Right ventricle myocardium superior (tissue), 1 donor: ENCODE measurements at places on chromosomes 12 and 14. TPM values are rescaled to one million over a fixed set of nuclear protein-coding genes. Genes with fewer than 3 reads are reported as not detected.

DNA sequence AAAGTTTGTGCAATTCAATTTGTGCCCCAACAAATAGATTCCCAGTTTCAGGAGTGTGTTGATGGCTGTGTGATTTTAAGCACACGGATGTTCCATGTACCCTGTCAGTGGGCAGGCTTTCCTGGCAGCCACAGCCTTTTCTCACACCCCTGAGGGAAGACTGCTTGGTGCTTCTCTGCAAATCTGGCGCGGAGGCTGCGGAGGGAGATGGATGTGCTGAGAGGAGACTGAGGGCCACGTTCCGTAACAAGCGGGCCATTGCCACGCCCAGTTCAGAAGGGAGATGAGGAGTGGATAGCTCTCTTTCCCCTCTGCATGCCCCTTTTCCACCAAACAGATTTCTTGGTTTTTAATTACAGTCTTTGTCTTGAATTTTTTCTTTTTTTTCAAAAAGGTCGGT lies 89.1 kb downstream of the BEGAIN start:
- DNase-seq: no peak

DNA sequence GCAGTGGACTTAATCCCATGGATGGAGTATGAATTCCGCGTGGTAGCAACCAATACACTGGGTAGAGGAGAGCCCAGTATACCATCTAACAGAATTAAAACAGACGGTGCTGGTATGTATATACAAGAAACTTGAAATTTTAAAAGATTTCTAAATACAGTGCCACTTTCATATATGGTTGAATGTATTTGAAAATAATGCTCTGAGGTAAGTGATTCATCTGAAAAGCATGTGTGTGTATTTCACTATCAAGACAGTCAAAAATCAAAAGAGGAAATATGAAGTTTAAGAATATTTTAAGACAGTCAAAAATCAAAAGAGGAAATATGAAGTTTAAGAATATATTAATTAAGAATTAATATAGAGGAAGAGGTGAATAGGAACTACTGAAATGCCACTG lies 195.0 kb upstream of the PDZRN4 start:
- DNase-seq: no peak

DNA sequence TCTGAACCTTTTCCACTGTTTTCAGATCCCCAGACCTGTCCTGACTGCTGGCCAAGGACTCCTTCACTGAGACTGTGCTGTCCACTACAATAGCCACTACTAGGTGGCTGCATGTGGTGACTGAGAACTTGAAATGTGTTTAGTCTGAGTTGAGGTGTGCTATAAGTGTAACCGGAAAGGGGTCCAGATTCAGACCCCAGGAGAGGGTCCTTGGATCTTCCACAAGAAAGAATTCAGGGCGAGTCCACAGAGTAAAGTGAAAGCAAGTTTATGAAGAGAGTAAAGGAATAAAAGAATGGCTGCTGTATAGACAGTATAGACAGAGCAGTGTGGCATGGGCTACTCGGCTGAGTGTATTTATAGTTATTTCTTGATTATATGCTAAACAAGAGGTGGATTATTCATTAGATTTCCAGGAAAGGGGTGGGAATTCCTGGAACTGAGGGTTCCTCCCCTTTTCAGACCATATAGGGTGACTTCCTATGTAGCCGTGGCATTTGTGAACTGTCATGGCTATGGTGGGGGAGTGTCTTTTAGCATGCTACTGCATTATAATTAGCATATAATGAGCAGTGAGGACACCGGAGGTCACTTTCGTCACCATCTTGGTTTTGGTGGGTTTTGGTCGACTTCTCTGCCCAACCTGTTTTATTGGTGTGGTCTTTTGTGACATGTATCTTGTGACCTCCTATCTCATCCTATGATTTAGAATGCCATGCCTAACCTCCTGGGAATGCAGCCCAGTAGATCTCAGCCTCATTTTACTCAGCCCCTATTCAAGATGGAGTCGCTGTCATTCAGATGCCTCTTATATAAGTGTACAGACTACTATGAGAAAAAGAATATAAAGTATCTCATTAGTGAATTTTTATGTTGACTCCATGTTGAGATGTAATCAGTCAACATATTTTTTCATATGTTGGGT lies 70.0 kb upstream of the SRSF5 start:
- DNase-seq: no peak

DNA sequence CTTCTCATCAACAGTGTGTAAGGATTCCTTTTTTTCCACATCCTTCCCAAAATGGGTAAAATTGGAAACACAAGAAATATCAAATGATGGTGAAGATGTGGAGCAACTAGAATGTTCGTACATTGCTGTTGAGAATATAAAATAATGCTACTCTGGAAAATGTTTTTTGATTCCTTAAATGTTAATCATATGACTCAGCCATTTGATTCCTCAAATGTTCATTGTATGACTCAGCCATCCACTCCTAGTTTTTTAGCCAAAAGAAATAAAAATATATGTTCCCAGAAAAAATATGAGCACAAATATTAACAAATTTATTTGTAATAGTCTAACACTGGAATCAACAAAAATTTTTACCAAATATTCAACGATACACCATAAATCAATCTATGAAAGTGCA lies 1108.6 kb downstream of the LRFN5 start:
- DNase-seq: no peak

GRCh38 chr14:28831126-28831525 lies 64.5 kb downstream of the FOXG1 start:
- no peak for DNase-seq

The C3AR1 gene
- 7.3 TPM for total RNA-seq

The OLR1 gene
- total RNA-seq: 0.35 TPM

GRCh38 chr12:43835656-43836474 lies at the start of gene TMEM117:
Gene TMEM117, plus strand, starts transcription at chr12:43836081.
- peak; percentile 89 for DNase-seq

DNA sequence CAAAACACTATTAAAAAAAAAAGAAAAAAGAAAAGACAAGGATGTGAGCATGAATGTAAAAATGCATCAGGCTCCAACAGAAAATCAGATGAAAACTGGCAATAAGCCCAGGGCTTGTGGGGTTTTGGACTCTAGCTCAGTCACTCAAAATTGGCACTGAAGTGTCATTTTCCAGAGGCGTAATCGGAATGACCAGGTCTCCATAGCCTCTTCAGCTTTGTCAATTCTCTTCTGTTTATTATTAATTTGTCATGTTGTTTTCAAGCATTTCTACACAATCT lies 137.2 kb upstream of the TRHDE start:
- no peak for DNase-seq

The RD3L gene
- total RNA-seq: 26.4 TPM

The OR4E2 gene
- not detected for total RNA-seq

- DNase-seq: no peak
These were observed 17.6 kb upstream of the CEBPE start for GRCh38 chr14:23136566-23137133.

The KRT6A gene
- not detected for total RNA-seq

The SLC17A8 gene
- not detected for total RNA-seq

The KITLG gene
- 10.1 TPM for total RNA-seq

The IL26 gene
- not detected for total RNA-seq

DNA sequence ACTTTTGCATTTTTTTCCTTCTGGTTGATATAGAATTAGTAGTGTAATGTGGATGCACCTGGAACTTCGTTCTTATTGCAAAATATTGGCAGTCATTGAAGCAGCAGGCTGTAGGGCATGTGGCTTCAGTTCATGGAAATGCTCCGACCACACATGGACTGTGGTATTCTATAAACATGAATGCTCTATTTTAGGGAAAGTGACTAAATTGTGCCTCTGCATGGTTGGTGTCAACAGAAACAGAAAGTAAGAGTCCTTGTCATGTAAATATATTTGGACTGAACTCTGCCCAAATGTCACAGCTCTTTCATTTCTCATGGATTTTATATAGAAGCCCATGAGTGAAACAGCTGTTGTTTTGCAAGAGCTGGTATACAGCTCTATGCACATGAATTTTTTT lies 917.0 kb downstream of the LRFN5 start:
- no peak for DNase-seq

GRCh38 chr12:57033431-57033830 lies 16.5 kb downstream of the MYO1A start:
- DNase-seq: no peak

DNA sequence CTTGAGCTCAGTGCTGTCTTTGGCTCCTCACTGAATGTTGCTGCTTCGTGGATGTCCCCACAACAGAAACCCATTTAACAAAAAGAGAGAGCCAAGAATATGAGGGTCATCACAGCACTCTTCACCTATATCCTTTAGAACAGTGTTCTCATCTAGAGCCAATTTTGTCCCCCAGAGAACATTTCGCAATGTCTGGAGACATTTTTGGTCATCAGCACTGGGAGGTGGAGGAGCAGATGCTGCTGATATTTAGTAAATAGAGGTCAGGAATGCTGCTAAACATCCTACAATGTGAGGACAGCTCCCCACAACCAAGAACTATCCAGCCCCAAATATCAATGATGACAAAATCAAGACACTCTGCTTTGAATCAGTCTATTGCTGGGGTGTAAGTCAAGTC lies 92.5 kb downstream of the BBS10 start:
- DNase-seq: no peak

The OTUB2 gene
- total RNA-seq: 0.56 TPM

DNA sequence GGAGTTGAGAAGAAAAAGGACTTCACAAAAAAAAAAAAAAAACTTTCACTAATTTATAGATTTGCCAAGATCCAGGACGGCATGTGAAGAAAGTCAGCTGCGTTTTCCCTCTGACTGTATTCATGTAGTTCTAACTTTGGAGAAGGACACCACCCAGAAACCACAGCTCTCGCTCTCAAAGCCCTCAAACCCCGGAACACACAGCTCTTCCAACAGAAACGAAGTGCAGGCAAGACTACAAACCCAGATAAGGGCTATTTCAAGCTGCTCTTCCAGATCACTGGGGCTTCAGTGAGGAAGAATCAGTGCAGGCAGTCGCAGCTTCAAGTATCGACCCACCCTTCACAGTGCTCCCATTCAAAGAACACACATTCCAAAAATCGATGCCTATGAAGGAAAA lies 13.2 kb downstream of the KCNH5 start:
- no peak for DNase-seq

DNA sequence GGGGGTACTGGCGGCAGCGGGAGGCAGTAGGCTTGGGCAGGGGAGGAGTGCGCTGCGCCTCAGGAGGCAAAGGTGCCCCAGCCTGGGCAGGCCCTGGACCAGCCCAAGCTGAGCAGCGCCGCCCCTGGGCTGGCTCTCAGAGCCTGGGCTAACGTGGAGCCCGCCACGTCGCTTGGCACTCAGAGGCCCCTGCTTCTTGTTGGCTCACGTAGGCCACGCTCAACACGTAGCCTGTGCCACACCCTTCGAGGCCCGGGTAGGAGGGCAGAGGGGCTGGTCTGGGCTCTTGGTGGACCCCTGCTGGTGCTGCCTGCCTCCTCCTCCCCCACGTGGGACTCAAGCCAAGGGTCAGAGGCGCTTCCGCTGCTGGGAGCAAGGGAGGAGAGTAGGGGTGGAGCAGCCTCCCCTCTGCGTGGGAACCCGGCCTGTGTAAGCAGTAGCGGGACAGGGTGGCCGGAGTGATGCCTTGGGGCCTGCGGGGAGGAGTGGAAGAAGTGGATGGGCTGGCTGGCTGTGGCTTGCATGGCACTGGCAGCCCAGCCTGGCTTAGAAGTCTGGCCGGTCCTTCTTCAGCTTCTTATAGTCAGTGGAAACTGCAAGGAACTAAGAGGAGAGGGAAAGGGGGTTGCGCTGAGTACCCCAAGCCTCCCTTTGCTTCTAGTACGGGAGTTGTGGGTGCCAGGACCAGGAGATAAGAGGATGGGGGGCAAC lies 5.7 kb downstream of the SHMT2 start:
- DNase-seq: peak; percentile 81

- no peak for DNase-seq
These were observed 6.5 kb downstream of the RNASE7 start for GRCh38 chr14:21048638-21049037.

GRCh38 chr12:58139894-58140293 lies 198.5 kb downstream of the ATP23 start:
- no peak for DNase-seq

The CLEC9A gene
- total RNA-seq: not detected

- no peak for DNase-seq
These were observed 5.2 kb upstream of the ITGA5 start for GRCh38 chr12:54424224-54424623.

- peak; percentile 51 for DNase-seq
These were observed 87.7 kb upstream of the FOXN3 start for GRCh38 chr14:89504602-89505313.

DNA sequence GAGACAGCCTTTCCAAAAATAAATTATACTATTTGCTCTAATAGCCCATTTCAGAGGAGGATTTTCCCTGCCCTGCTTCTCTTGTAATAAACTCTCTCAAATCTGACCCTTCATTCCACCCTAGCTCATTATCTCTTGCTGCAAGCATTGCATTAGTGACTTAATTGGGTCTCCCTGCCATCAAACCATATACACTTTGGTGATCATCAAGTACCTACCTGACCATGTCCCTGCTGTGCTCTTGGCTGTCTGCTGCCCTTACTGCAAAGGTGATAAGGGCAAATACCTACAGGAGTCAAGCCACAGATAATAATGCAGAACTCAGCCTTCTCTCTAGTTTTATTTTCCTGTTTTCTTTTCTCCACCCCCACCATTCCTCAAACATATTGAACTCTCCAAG lies 88.4 kb downstream of the LIN7A start:
- no peak for DNase-seq

The CALCOCO1 gene
- 179 TPM for total RNA-seq

The ATP2B1 gene
- total RNA-seq: 9.8 TPM

DNA sequence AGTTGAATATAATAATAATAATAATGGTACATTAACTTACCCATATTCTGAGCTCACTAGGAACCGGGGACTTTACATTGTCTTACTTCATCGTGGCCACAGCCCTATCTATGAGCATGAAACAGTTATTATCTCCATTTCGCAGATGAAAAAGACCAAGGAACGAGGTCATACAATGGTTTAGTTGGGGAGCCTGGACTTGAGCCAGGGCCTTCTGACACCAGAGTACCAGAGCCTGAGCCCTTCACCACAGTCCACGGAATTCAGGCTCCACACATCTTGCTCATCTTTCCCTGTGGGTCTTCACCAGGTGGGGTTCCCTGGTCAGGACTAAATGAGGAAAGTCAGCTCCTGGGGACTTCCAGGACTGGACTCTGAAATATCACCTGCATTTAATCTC lies 31.3 kb upstream of the CMKLR1 start:
- DNase-seq: no peak

GRCh38 chr12:188910-189621 lies 24.9 kb downstream of the SLC6A12 start:
- peak; percentile 69 for DNase-seq

DNA sequence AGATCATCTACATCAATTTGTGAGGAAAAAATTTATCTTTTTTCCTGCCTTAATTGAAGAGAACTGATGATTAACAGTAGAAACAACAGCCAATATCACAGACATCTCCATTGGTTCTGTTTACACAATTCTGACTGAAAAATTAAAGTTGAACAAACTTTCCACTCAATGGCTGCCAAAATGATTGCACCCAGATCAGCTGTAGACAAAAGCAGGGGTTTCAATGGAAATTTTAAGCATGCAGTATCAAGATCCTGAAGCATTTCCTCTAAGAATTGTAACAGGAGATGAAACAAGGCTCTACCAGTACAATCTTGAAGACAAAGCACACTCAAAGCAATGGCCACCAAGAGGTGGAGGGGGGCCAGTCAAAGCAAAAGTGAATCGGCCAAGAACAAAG lies 231.6 kb upstream of the KRR1 start:
- no peak for DNase-seq

GRCh38 chr14:69493791-69494190 lies 9.3 kb downstream of the PLEKHD1 start:
- peak; percentile 13 for DNase-seq

The EXOC5 gene
- total RNA-seq: 49.9 TPM
